AG09319 (cell line): ENCODE measurements at places on chromosomes 7 and 10.
A peak's percentile ranks its signal among the peaks of the same experiment; 100 is the strongest.

DNA sequence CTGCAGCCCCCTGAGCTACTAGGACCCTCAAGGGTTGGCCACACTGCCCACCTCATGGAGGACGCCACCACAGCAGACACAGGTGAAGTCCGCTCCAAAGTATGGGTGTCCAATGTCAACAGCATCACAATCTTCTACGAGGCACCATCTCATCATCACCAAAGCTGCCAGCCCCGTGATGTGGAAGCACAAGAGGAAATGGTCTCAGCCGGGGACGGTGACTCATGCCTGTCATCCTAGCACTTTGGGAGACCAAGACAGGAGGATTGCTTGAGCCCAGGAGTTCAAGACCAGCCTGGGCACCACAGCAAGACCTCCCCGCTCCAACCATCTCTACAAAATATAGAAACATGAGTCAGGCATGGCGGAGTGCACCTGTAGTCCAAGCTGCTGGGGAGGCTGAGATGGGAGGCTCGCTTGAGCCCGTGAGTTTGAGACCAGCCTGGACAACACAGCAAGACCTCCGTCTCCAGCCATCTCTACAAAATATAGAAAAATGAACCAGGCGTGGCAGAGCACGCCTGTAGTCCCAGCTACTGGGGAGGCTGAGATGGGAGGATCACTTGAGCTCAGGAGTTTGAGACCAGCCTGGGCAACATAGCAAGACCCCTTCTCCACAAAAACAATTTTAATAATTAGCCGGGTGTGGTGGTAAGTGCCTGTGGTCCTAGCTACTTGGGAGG, 48.8 kb upstream of the MYL10 start:
- DNase-seq: no peak

DNA sequence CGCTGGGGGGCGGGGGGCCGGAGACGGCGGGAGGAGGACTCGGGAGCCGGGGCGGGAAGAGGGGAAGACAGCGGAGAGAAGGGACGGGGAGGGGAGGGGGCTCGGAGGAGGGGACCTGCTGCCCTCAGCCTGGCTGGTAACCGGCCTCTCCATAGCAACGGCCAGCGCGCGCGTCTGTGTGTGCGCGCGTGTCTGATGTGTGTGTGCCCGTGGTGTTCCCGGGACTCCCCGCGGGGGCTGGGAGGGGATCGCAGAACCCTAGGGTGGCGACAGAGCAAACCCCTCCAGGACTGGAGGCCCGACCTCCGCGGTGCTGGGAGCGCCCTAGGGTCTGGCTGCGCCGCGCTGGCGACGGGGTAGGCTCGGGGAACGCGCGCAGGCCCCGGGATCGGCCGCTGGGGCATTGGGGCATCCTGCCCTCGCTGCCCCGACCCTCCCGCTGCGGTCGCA, 356.3 kb downstream of the DNAJB6 start:
- DNase-seq: no peak

DNA sequence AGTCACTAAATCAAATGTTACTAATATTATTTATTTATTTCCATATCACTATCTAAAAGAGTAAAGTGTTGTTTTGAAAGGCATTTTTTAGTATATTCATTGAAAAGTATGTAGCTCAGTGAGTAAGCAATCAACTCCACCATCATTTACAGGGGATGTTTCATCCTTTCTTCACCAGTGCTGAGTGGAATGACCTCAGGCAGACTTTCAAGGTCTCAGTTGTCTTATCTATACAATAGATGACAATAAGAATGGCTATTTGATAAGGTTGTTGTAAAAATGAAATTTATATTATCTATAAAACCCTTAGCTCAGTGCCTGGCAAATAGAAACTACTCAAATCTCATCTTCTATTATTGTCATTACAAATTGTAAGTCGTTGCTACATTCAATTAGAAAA, 204.3 kb upstream of the CSTF2T start:
- no peak for DNase-seq

DNA sequence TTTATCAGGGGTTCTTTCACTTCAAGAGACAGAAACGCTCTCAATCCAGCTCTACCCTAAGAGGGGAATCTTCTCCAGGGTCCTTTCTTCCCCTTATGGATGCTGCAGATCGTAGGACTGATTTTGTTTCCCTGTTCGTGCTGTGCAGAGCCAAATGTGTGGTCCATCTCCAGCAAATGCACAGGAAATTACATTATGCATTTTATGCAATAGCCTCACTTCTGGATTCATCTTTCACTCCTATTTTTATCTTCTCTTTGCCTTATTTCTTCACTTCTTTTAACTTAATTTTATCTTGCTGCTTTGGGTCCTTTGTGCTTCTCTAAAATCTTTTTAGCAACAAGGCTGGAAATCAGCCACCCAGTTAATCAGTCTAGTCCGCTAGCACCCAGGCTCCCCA, 184.5 kb upstream of the INHBA start:
- no peak for DNase-seq

DNA sequence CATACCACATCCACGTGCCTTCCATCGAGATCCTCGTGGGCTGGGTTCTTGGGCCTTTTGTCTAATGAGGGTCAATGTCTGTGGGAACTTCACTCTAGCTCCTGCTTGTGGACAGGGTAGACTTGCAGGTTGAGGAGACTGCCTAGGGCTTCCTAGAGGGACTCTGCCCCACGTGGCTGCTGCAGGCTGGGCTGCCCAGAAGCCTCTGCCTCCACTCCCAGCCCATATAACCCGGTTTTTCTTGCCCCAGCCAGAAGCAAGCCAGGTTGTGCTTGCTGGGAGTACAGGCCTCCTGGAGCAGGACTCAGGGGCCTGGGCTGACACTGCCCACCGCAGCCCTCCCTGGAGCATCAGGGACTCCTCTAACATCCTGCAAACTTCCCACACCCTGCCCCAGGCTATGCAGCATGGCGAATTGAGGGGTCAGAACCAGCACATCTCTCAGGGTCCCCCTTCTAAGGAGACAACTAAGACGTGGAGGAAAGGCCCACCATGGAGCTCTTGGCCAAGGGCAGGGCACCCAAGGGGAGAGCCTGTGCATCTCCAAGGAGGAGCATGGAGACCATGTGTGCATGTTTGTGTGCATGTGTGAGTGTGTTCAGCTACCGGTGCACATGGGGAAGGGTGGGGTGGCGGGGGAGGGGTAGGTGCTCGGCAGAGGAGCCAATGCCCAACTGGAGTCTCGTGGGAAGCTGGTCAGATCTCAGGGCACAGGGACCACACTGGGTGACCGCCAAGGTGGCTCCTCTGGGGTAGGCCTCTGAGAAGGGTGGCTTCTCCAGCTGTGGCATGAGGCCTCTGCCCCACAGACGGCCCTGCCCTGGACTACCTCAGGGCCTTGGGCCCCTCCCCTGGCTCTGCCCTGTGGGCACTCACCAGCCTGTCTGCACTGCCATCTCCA, 62.6 kb downstream of the RASGEF1A start:
- no peak for DNase-seq

GRCh38 chr7:42233695-42234331, 3.2 kb downstream of the GLI3 start:
- DNase-seq: no peak

GRCh38 chr7:47584536-47584895, 2.6 kb upstream of the TNS3 start:
- no peak for DNase-seq

GRCh38 chr10:11863353-11864109, 40.4 kb downstream of the PROSER2 start:
- DNase-seq: no peak

- DNase-seq: no peak
These were observed 579.2 kb upstream of the CELF2 start for GRCh38 chr10:10438335-10439100.

DNA sequence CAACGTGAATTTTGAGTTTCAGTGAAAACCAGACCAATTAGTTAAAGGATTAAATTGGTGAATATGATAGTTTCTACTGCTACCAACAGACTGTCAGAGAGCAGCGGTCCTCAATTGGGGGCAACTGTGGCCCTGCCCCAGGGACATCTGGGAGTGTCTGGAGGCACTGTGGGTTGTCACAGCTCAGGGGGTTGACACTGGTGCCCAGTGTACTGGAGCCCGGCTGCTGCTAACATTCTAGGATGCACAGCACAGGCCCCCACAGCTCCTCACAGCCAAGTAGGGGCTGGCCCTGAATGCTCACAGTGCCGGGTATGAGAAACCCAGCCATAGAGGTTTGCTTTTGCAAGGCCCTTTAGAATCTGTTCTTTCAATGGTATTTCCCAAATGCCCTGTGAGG, 84.1 kb upstream of the CXCL12 start:
- DNase-seq: no peak

- DNase-seq: no peak
These were observed 161.6 kb downstream of the SH3PXD2A start for GRCh38 chr10:103693812-103694205.

DNA sequence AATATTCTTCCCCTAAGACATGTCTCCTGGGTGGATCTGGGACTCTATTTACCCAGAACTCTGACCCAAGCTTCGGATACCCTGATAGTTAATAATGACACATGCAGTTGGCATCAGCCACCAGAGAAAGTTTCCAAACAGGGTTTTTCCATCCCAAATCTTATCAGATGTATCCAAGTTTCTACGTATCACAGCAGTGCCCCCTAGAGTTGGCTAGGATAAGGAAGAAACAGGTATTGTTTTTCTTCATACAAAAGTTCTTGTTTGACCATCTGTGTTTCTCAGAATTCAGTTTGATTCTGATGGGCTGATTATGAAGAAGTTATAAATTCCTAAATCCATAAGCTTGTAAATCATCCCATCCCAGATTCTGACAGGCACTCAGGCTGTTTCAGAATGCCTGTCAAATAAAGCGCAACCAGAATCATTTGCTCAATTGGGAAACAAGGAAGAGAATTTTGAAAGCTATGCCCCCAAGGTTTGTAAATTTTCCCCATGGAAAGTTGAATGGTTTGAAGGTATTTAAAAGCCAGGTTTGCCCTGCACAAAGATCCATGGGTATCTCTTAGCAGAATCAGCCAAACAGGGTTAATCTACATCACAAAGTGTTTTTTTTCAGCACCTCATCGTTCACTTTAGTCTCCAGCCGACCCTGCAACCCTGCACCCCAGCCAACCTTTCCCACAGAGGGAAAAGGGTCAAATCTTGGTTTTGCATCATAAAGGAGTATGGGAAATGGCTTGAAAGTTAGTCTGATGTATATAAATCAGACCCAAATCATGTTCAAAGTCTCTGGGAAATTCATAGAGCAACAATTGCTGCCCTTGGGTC, 47.4 kb downstream of the NRAP start:
- no peak for DNase-seq

GRCh38 chr10:96507044-96507443, 6.7 kb downstream of the TLL2 start:
- no peak for DNase-seq

GRCh38 chr10:45354261-45354660, 19.8 kb upstream of the ALOX5 start:
- DNase-seq: no peak

DNA sequence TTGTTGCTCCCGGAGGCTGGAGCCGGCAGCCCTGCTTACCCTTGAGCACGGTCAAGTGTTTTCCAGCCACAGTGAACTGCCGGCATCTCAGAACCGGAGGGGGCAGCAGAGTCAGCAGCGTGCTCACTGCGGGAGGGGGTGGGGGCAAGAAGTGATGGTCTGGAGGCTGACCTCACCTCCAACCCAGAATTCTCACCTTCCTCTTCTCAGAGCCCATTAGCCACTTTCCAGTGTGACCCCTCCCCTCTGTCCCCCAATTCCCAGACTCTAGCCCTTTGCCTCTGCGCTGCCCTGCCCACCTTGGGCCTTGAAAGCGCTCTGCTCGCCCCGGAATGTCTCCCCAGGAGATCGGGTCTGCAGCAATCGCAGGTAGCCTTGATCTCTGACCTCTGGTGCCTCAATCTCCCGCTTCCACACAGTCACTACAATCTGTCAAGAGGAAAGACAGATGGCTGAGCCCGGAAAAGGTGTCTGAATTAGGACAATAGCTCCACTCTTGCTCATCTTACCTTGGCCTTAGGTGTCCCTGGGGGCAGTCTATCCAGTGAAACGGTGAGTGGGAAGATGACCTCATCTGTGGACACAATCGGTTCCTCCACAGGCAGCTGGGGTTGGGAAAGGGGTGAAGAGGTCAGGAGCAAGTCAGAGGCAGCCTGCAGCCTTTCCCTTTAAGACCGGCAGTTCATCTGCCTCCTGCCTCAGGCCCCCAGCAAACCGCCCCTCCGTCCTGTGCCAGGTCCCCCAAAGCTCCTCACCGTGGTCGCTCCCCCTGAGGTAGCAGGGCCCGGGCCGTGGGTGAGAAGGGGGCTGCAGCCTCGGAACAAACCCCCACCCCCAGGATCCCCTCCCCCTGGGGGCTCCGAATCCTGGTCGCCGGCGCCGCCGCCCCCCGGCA, 942 bp downstream of the TRAPPC14 start:
- no peak for DNase-seq

- no peak for DNase-seq
These were observed 290.9 kb downstream of the DPP6 start for GRCh38 chr7:154342971-154343633.

GRCh38 chr10:58017719-58018367, 249.9 kb downstream of the IPMK start:
- peak; percentile 25 for DNase-seq

DNA sequence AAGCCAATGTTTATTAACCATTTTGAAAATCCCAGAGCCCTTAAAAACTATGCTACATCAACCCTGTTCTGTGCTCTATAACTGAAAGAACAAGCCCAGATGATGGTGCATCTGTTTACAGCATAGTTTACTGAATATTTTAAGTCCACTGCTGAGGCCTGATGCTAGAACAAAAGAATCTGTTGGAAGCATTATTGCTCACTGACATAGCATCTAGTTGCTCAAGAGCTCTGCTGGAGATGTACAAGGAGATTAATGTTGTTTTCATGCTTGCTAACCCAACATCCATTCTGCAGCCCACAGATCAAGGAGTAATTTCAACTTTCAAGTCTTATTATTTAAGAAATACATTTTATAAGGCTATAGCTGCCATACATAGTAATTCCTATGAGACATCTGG, 181.3 kb upstream of the FEZF1 start:
- DNase-seq: no peak

- no peak for DNase-seq
These were observed 222.0 kb downstream of the TWIST1 start for GRCh38 chr7:18895456-18895855.
